ENCODE measurements at places on chromosomes 7 and 10. TPM values are rescaled to one million over a fixed set of nuclear protein-coding genes. Genes with fewer than 3 reads are reported as not detected.

DNA sequence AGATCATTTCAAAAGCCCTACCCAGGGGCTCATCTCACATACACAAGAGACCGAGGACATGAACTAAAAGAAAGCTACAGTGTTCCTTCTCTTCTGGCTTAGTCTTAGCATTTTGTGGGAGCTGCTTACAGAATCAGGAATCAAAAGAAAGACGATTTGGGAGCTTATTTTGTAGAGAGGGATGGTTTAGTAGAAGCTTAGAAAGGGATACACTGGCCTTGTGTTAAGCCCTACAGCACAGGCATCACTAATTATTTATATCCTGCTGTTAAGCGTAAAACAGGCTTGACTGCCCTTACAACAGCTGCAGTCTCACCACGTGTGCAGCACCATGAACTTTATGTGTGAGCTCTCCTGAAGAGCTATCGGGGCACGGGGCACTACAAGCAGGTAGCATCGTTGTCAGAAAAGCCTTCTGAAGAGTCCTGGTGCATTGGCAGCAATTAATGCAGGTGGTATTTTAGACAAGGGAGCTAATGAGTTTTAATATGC lies 798.3 kb downstream of the NXPH1 start:
- DNase-seq: no peak
- no peaks in the 10 kb centered on the region for H3K36me3 ChIP-seq
- H3K4me1 ChIP-seq: no peaks in the 10 kb centered on the region
- no peak overlapping the region for H3K27ac ChIP-seq

DNA sequence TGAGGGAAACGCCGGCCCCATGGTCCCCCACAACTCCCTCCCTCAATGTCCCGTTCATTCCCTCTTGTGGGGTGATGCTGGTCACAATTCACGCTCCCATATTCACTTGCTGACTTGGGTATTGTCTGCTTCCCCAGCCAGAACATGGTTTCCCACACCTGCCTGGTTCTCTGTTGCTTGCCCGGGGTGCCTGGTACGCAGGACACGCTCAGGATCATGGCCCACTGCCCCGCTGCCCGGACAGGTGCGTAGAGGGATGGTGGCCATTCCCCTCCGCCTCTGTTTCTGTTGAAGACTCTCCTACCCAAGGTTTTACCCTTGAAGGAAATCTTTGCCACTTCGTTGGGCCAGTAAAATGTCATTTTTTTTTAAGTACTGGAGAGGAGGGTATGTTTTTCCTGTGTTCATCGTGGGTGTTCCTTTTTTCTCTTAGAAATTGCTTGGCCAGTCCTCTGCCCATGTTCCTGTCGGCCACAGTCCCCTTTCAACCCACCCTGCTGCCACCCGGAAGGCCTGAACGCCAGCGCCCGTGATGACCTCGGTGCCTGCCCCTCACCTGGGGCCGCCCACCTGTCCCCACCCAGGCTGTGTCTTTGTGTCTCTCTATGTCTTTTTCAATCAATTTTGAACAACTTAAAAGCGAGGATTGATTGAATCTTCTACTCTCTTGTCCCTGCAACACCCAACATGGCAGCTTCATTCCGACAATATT lies 38.2 kb downstream of the FOXL3 start:
- H3K27ac ChIP-seq: no peak overlapping the region
- DNase-seq: peak; percentile 64
- H3K4me1 ChIP-seq: no peaks in the 10 kb centered on the region
- no peak overlapping the region for H3K4me3 ChIP-seq
- no peaks in the 10 kb centered on the region for H3K36me3 ChIP-seq
- H3K27me3 ChIP-seq: no peaks in the 10 kb centered on the region

DNA sequence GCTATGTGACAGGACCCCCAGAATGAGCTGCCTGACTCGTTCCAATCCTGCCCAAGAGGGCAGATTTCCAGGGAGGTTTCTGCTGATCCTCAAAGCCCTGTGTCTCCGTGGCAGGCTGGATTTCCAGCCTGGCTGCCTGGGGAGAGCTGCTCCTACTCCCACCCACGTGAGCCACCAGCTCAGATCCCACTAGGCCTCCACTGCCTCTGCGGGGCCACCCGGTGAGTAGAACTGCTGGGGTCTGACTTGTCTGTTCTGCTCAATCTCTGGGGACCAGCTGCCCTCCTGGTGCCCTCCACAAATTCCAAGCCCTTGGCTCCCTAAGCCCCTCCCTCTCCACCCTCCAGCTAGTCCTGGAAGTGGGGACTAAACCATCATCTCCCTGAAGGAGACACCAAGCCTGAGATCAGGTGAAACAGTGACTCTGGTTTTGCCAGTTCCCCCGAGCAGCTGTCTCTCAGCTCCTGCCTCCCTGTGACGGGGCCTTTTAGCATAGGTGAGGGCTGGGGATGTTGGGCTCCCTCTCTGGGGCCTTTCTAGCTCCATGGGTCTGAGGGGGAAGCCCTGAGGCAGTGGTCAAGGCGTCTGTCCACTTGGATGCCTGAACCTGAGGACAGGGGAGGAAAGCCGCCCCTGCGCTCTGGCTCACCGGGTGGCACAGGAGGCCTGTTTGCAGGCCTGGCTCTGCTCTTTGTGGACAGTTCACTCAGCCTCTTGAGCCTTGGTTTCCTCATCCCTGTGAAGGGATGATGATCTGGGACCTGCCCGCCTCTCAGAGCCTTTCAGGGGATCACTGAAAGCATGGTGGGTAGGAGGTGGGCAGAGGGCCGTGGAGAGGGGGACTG lies 5.6 kb downstream of the FAM241B start:
- H3K27me3 ChIP-seq: no peaks in the 10 kb centered on the region
- H3K4me1 ChIP-seq: no peaks in the 10 kb centered on the region
- H3K27ac ChIP-seq: no peak overlapping the region
- no peak for DNase-seq
- no peaks in the 10 kb centered on the region for H3K36me3 ChIP-seq
- H3K4me3 ChIP-seq: no peak overlapping the region

DNA sequence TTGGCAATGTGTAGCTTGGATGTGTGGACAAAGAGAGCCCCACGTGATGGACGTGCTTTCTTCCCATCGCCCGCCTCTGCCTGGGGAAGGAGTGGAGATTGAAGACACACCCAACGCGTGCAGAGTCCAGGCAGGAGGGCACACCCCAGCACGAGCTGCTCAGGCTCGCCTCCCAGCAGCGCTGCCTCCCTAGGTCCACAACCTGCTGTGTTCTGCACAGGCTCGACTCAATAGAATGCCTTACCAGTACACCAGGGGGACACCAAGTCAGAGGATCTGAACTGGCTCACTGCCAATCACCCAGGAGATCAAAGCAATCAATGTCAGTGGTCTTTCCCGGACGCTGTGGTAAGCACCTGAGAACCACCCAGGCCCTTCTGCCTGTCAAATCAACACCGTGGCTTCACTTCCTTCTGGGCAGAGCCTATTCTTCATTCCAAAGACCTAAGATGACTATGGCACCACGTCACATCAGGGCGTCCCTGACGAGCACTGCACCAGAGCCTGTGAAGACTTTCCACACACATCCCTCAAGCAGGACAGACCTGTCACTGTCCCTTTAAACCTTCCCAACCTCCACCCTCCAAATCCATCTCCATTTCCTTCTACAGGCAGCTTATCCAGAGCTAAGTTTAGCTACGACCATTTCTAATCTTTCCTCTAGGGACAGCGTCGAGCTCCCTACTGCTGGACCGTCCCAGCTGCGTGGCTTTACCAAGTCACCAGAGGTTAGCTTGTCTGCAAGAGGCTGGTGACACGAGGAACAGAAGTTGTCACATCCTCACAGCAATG lies 72.3 kb downstream of the AMZ1 start:
- no peaks in the 10 kb centered on the region for H3K36me3 ChIP-seq
- no peaks in the 10 kb centered on the region for H3K4me1 ChIP-seq

MOGAT3 gene
- not detected for total RNA-seq

- no peak overlapping the region for H3K4me3 ChIP-seq
- H3K36me3 ChIP-seq: no peaks in the 10 kb centered on the region
- H3K27ac ChIP-seq: no peak overlapping the region
- no peaks in the 10 kb centered on the region for H3K4me1 ChIP-seq
Observed at GRCh38 chr7:158539711-158540146, 47.9 kb downstream of the PTPRN2 start.

DNA sequence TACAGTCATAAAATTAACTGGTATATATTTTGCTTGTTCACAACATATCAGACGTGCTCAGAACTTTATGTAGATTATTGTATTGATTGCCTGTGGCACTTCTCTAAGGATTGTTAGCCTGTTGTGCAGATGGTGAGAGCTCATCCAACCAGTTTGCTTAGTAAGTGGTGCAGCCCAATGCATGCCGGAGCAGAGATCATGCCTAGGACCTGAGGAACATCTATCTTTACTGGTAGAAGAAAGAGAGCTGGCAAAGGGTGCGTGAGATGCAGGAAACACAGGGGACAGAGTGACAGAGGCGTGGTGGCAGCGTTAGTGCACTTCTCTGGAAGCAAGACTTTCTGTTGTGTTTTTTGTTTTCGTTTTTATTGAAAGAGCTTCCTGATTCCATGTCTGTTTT lies 35.9 kb downstream of the CCM2 start:
- H3K4me1 ChIP-seq: no peaks in the 10 kb centered on the region
- H3K27ac ChIP-seq: no peak overlapping the region
- DNase-seq: peak; percentile 20
- no peaks in the 10 kb centered on the region for H3K27me3 ChIP-seq

DNA sequence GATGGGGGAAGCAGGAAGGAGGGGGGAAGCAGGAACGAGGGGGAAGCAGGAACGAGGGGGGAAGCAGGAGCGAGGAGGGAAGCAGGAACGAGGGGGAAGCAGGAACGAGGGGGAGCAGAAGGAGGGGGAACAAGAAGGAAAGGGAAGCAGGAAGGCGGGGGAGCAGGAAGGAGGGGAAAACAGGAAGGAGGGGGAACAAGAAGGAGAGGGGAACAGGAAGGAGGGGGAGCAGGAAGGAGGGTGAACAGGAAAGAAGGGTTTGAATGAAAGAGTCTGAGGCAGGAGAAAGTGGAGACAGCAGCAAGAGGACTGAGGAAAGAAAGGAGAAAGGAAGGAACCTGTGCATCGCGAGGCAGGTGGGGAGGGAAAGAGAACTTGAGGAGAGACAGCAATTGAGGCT lies 256.6 kb downstream of the PTEN start:
- no peak for DNase-seq
- H3K27me3 ChIP-seq: no peaks in the 10 kb centered on the region
- H3K4me1 ChIP-seq: no peaks in the 10 kb centered on the region
- no peak overlapping the region for H3K27ac ChIP-seq
- no peak overlapping the region for H3K4me3 ChIP-seq

DNA sequence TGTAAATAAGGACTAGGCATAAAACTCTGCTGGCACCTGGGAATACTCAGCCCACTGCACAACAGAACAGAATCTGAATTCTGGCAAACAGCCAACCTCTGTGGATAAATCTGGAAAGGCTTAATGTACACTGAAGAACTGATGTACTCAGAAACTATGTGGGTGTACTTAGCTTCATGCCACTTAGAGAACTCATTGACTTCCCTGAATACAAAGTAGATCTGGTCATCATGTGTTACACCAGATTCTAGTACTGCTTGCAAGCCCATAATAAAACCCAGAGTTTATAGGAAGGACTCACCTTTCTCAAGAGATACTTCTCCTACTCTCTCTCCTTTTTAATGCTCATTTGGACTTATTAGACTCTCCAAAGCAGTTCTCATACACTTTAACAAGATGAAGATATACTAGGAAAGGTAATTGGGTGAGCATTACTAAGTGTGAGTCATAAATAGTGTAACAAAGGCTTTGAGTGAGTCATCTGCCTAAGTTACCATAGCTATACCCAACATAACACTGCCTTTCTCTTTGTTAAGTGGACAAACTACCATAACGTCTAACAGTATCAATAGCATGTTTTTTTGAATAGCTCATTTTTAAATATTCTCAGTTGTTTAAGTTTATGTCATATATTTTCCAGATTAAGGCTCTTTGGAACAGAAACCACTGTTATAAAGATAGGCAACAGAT lies 309.1 kb downstream of the MDFIC start:
- no peaks in the 10 kb centered on the region for H3K27me3 ChIP-seq
- H3K4me3 ChIP-seq: no peak overlapping the region
- no peaks in the 10 kb centered on the region for H3K4me1 ChIP-seq
- no peaks in the 10 kb centered on the region for H3K36me3 ChIP-seq

HYAL4 gene
- total RNA-seq: not detected

- no peaks in the 10 kb centered on the region for H3K36me3 ChIP-seq
- peaks cover 2% of the 10 kb centered on the region for H3K4me1 ChIP-seq
- H3K4me3 ChIP-seq: no peak overlapping the region
- no peak overlapping the region for H3K27ac ChIP-seq
- no peak for DNase-seq
Observed at GRCh38 chr10:114352653-114353298, 51.5 kb downstream of the AFAP1L2 start.

- no peaks in the 10 kb centered on the region for H3K36me3 ChIP-seq
- H3K27me3 ChIP-seq: no peaks in the 10 kb centered on the region
- H3K4me3 ChIP-seq: no peak overlapping the region
- peaks cover 7% of the 10 kb centered on the region for H3K4me1 ChIP-seq
- no peak overlapping the region for H3K27ac ChIP-seq
- no peak for DNase-seq
Observed at GRCh38 chr7:91345449-91345848, 81.2 kb downstream of the FZD1 start.

GRCh38 chr10:18988338-18988737 lies 60.3 kb upstream of the MALRD1 start:
- no peak overlapping the region for H3K4me3 ChIP-seq
- no peaks in the 10 kb centered on the region for H3K27me3 ChIP-seq
- H3K36me3 ChIP-seq: no peaks in the 10 kb centered on the region
- DNase-seq: no peak

GRCh38 chr7:34281260-34281659 lies 375.9 kb downstream of the BMPER start:
- no peak for DNase-seq
- no peak overlapping the region for H3K27ac ChIP-seq

DNA sequence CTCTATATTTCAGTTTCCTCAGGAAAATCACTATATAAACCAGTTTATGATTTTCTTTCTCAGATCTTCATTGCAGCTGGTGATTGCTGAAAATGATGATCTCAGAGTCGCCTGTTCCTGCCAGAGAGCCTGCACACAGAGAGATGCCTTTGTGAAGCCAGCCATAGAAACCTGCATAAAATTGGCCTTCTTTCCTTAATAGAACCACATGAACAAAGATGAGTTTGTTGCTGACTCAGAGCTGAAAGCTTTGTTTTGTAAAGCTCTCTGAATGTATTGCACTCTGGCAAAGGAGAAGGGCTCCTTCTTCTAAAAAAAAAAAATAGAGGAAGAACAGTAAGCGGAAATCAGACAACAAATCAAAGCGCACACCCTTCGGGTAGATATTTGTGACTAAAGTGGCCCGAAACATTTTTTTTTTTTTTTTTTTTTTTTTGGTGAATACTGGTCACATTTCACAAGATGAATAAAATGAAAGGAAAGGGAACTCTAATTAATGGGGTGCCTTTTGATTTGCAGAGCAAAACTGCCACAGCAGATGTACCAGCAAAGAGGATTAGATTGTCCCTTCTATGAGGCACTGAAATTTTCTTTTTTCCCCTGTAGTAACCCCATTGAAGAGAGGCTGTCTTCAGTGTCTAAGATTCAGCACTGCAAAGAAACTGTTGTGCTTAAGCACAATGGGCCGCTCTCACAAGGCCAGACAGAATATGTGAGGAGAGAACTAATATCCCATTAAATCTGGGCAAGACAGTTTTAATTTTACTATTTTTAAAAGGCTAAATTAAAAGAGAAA lies 75.1 kb upstream of the PTPRZ1 start:
- H3K4me3 ChIP-seq: no peak overlapping the region
- no peak for DNase-seq
- no peaks in the 10 kb centered on the region for H3K27me3 ChIP-seq

- DNase-seq: no peak
- H3K4me3 ChIP-seq: peak overlapping the region; percentile 61
- no peaks in the 10 kb centered on the region for H3K36me3 ChIP-seq
- no peaks in the 10 kb centered on the region for H3K27me3 ChIP-seq
Observed at GRCh38 chr10:15083674-15084501, 4.7 kb downstream of the ACBD7 start.
